ENCODE measurements at places on chromosomes 2 and 18.

DNA sequence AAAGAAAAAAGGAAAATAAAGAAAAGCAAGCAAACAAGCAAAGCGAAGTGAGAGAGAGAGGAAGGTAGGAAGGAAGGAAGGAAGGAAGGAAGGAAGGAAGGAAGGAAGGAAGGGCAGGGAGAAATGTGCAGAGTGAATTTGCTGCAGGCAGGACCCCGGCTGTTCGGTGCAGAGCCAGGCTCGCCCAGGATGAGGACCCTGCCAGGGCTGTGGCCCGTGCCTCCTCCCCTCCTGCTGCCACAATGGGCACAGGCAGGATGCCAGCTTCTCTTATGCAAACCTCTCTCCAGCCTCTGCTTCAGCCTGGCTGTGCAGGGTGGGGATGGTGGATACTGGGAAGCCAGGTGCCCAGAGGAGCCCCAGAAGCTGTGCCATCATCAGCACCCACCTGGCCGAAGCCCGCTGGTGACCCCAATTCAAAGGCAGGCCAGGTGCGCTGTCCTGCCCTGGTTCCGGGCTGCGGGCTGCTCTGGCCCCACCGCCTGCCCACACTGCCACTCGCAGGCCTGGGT, 3.2 kb downstream of the GPR17 start:
- DNase-seq: no peak

DNA sequence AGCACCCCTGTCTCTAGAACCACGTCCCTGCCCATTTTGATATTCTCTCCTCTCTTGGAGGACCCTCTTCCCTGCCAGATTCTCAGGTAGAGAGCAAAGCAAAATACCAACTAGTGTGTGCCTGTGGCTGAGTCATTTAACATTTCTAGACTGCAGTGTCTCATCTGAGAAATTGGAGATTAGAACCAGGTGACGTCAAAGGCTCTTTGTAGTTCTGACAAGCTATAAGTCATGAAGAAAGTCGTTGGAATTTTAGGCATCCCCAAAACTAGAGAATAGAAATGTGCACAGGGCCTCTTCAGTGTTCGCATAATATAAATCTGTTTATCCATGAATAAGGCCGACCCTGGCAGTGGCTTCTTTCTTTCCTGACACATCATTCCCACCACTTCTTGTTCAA, 74.4 kb upstream of the TANC1 start:
- DNase-seq: no peak

DNA sequence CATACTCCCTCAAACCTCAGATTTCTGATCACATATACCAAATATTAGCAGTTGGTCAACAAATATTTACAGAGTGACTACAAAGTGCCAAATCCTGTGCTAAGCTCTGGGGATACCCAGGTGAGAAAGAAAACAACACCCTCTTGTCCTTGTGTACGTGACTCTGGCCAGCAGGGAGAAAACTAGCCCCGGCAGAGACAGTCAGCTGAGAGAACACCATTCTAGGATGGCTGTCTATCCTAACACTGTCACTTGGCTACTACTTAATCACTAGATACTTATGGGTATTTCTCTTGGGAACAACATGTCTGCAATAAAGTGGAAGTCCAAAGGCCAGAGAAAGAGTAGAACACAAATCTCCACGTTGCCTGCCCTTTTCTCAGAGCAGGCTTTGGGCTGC, 57.9 kb upstream of the CD226 start:
- no peak for DNase-seq

- DNase-seq: no peak
These were observed 206.7 kb downstream of the SH3RF3 start for GRCh38 chr2:109335631-109336176.

GRCh38 chr2:161992531-161992930, 81.5 kb downstream of the DPP4 start:
- DNase-seq: no peak

- DNase-seq: no peak
These were observed 22.8 kb downstream of the ASB18 start for GRCh38 chr2:236241181-236242056.

DNA sequence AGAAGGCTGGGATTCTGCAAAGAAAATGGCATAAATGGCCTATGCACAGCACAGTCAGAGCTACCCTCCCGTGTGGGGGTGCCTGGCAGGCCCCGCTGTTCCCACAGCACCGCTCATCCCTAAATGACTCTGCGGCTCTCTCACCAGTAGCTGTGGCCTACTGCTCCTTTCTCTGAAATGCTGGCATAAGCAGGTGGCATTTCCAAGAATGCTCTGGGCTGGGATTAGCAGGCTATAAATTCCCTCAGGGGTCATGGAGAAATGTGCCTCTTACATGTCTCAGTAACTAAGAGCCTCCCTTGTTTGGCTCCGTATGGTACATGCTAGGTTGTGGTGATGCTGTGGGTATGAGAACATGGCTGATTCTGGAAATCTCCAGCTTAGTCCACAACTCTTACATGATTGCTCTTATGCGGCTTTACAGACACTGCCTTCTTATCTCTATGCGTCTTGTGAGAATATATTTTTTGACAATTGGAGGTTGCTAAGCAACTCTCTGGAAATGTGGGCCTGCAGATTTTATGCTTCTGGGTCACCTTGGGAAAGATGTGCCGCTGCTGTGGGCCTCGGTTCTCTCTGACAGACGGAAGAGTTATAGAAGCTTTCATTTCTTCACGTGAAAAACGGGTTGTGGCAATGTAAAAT, 80.3 kb upstream of the GATA6 start:
- no peak for DNase-seq

GRCh38 chr2:241136661-241137260, 12.5 kb downstream of the PASK start:
- DNase-seq: no peak

- no peak for DNase-seq
These were observed 70.6 kb downstream of the CD28 start for GRCh38 chr2:203777030-203777429.

DNA sequence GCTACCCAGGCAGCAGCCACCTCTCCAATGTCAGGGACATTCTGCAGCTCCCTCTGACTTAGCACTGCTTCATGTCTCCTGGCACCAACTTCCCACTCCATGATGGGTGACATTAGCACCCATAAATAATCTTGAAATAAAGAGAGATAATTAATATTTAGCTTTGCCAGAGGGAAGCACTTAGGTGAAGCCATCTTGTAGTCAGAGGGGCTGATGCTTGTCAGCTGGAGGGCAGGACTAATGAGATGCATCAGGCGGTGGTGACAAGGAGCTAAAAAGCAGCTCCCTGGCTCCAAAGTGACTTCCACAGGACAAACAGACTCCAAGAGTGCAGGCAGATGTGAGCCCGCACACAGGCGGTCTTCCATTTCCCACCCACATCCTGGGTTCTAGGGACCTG, 153.0 kb upstream of the ID2 start:
- no peak for DNase-seq

- DNase-seq: no peak
These were observed 1251.6 kb upstream of the ZEB2 start for GRCh38 chr2:145771525-145771924.

GRCh38 chr2:696463-696862, 19.3 kb upstream of the TMEM18 start:
- no peak for DNase-seq

GRCh38 chr18:679516-679915, 22.1 kb downstream of the TYMS start:
- no peak for DNase-seq

DNA sequence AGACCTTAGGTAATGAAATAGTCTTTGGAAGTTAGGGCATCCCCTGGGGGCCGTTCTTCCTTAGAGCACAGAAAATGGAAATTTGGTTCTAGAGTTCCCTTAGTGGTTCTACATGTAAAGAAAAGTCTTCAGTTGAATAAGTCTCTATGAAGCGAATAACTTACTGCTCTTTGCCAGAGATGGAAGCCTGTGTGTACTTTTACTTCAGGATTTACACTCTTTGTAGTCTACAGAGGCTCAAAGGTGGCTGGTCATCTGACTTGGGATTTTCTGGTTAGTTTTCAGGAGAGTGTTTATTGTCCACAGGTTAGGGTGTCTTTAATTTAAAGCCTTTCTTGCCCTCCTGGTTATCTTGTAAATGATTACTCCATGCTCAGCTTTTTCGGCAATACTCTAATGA, 210.6 kb downstream of the ZNF521 start:
- DNase-seq: no peak

DNA sequence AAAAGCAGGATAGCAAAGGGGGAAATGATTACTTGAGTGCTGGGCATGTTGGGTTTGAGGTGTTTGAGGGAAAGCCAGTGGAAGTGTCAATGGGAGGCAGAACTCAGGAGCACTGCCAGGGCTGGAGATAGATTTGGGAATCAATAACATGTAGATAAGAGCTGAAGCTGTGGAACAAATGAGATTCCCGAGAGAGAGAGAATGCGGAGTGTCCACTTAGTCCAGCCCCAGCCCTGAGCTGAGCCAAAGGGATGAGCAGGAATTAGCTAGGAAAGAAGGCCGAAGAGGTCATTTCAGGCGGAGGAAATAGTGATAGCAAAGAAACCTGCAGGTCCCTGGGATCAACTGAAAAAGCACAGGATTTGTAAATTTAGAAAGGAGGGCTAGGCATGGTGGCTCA, 21.2 kb upstream of the YES1 start:
- DNase-seq: no peak

DNA sequence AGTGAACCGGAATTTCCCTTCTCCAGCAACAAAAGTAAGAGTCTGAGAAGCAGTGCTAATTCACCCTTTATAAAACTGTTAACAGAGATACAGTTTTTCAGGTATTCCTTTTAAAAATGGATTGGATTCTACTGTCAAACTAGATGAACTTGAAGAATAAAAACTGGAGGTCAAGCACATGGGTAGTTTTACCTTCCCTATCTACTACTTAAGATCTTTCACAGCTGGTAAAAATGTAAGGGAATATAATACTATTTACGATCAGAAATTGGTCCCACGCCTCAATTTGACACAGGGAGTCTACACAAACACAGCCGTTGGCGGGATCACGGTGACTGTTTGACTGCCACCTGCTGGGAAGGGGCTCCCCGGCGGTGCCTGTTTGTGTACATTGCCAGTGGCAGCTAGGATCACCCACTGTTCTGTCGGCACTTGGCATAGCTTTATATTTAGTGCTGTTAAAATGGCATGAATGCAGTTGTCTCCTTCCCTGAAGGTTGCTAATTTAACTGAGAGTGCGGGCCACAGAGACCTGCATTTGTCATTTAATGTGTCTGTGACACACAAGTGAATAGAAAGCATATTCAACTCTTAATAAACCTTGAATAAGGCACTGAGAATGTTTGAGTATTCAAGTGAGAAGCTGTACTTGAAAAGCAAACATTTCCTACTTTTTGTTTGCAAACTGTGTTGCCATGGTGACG, 59.5 kb downstream of the ABCG8 start:
- DNase-seq: no peak

- DNase-seq: no peak
These were observed 169.4 kb upstream of the NRXN1 start for GRCh38 chr2:51201295-51201694.

- no peak for DNase-seq
These were observed 23.3 kb upstream of the IL18RAP start for GRCh38 chr2:102399499-102400141.

DNA sequence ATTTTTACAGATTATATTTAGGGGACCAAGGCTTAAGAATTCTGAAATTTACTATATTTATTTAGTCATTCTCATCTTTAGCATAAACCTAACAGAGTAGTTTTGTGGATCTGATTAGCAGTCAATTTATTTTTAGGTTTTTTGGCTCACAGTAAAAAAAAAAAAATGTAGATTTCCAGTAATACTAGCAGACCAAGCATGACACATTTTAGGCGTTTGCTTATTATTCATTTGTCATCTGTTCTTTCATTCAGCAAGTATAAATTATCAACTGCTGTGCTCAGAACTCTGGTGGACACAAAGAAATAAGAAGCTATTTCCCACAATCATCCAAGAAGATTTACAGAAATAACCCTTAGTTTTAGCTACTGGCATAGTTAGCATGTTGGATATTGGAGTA, 20.6 kb downstream of the PDE1A start:
- DNase-seq: no peak

GRCh38 chr2:170350929-170351826, 173.2 kb downstream of the MYO3B start:
- DNase-seq: no peak
